ENCODE measurements at places on chromosomes 2 and 18.

DNA sequence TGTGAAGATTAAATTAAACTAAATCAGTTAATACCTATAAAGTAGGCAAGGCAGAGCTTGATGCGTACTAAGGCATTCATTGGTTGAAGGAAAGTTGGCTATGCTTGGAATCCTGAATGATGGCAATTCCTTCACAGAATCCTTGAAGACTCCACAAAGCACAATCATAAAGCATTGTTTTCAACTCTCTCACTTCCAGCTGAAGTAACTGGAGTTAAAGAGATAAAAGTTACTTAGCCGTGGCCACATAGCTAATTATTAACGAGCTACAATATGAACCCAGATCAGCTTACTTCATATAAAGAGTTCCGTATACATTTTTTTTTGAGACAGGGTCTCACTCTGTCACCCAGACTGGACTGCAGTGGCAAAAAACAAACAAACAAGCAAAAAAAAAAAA lies 483.9 kb upstream of the DDX18 start:
- DNase-seq: no peak

- DNase-seq: no peak
Measured at GRCh38 chr2:214591366-214591765, 180.5 kb downstream of the VWC2L start.

GRCh38 chr2:229993236-229993635 lies 70.9 kb downstream of the FBXO36 start:
- DNase-seq: no peak

DNA sequence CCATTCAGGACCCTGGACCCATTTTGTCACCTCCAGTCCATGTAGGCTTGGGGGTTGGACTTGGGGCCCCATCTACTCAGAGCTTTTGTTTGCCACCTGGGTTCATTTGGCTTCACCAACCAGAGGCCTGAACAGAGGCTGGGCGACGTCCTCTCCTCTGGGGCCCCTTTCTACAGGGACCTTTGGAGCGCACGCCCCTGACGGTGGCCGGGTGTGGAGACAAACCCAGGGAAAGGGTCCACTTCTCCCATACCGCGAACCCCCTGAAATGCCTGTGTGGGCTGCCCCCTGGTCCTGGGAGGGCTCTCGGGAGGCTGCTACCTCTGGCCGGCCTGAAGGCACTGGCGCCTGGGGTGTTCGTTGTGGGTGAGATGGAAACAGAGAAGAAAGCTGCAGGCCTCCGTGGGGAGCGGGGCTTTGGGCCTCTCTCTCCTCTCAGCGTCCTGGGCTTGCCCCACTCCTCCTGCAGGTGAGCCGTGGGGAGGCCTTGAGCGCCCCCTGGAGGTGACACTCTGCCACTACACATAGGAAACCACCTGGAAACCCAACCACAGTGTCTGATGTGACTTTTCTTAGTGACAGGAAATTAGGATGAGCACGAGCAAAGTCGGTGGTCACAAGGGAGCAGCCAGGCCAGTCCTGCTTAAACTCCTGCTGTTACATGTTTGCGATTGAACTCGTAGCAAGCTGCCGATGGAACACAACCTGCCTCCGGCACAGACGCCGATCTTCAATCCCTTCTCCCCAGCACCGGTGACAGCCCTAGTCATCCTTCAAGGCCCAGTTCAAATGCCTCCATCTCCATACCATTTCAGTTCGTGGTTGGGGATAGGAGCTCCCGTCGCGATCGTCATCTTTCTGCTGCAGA lies 12.0 kb upstream of the NTSR2 start:
- no peak for DNase-seq

DNA sequence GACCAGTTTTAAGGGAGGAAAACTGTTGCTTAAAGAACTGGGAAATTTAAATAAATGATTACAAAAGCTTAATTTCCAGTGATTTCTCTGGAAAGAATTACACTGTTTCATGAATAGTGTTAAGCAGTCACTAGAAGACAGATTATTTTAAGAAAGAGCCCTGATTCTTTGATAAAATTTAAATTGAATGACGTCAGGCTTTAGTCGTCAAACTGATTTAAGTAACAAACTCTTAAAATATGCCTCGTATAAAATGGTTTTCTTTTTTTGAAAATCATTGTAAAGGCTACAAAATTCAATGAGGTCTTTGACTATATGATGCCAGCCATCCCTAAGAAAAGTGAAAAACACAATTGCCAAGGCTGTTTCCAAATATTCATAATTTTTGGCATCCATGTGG lies 465.0 kb downstream of the NR4A2 start:
- DNase-seq: no peak

- no peak for DNase-seq
Measured at GRCh38 chr2:218431878-218432277, 13.0 kb downstream of the VIL1 start.

DNA sequence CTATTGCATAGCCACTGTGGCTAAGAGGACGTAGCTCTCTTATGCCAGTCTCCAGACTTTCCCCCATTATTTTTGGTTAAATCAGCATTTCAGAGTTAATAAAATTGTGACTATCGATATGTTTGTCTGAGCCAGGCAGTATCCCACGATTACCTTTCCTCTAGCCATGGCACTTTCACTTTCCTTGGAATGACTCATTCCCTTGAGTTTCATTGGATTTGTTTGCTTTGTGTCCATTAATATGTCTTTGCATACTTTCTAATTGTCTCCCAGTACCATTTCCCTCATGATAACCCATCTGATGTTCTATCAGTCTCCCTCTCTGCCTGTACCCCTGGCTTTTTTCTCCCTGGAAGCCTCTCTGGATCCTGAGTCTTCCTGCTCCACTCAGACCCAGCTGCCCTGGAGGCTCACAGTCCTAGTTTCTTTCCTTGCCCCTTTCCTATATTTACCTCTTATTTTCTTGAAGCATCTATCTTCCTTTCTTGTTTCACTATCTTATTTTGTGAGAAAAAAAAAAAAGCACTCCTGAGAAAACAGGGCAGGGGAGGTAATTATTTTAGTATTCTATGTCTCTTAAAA lies 126.1 kb downstream of the MTX2 start:
- no peak for DNase-seq

GRCh38 chr2:85545780-85546240 lies 6.8 kb downstream of the MAT2A start:
- DNase-seq: no peak

DNA sequence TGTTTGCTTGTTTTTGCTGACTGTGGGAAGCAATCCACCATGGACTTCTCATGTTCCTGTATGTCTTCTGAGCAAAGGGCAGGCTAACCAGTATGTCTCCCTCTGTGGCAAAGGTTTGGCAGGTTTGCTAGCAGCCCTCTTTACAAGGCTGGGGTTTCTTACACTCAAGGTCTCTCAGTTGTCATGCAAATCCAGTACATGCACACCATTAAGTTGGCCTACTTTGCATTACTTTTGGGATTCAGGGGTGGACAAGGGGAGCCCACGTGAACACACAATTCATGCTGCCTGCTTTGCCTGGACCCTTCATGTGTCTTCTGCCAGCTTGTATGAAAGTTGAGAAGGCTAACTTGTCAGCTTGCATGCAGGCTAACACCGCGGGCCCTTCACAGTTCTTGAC lies 134.9 kb downstream of the LRRTM4 start:
- DNase-seq: no peak

DNA sequence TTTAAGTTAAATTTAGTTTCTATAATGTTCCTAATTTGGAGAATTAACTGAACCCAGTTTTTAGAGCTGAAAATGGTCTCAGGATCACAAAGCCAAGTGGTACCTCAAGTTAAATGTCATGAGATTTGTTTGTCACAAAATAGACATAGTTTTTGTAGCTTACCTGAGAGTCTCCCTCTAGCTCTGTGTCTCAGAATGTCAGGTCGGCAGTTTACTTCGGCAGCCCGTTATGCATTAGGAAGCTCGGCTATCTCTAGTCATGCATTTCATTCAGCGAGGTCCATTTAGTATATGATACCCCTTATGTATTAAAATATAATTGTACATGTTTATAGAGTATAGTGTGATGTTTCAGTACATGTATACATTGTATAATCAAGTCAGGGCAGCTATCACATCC lies 155.6 kb downstream of the EML6 start:
- DNase-seq: no peak

DNA sequence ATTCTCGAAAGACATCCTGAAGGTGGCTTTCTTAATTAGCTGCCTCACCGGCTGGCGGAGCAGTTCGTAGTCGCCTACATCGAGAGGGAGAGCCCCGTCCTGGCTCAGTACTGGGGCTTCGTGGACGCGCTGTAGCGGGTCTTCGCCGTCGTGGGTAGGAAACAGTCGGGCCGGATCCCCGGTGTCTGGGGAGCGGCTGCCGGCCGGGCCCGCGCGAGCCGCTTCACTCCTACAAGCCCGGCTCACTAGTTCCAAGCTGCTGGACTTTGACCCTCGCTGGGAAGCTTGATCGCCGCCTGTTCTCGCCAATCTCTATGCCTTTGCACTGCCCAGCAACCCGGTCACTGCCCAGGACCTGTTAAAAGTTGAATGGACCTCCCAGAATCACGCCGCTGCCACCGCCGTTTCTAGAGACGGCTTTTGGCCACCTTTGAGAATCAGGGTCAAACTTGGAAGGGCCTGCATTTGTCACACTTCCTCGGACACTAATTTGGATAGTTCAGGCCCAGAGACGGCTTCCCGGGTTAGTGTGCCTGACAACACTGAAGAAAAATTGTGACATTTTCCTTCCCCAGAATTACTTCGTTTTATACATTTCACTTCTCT lies 41.4 kb upstream of the AKAIN1 start:
- no peak for DNase-seq

GRCh38 chr2:100972452-100972851 lies 29.6 kb upstream of the RPL31 start:
- DNase-seq: no peak

DNA sequence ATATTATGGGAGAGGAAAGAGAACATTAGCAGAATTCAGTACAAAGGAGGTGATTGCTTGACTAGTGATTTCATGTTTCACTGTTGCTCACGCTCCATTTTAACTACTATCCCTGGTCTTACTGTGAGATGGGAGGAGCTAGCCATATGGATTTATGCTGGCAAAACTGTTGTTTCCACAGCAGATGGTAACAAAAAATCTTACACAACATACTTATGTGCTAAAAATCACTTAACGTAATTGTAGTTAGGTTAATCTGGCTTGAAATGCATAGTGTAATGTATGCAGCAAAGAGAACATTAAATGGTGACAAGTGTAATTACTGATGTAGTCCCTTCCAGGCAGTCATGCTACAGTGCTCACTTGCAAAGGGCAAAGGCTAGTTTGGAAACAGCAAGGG lies 155.6 kb upstream of the LYPD1 start:
- DNase-seq: no peak

DNA sequence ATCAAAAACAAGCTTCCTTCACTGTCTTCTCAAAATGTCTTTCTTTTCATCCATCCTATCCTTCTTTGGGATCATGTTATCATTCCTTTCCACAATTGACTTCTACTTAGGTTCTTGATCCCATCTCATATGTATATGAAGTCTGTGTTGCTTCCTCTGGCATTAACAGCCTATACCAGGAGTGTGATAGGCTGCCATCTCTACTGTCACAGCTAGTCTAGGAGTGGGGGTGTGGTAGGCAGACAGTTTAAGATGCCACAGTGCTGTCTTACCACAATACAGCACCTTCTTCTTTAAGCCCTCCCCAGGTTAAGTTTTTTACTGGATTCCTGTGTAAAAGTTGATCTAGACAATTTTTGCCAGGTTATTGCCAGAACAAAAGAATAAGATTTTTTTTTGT lies 3.7 kb upstream of the HTR2B start:
- DNase-seq: no peak

DNA sequence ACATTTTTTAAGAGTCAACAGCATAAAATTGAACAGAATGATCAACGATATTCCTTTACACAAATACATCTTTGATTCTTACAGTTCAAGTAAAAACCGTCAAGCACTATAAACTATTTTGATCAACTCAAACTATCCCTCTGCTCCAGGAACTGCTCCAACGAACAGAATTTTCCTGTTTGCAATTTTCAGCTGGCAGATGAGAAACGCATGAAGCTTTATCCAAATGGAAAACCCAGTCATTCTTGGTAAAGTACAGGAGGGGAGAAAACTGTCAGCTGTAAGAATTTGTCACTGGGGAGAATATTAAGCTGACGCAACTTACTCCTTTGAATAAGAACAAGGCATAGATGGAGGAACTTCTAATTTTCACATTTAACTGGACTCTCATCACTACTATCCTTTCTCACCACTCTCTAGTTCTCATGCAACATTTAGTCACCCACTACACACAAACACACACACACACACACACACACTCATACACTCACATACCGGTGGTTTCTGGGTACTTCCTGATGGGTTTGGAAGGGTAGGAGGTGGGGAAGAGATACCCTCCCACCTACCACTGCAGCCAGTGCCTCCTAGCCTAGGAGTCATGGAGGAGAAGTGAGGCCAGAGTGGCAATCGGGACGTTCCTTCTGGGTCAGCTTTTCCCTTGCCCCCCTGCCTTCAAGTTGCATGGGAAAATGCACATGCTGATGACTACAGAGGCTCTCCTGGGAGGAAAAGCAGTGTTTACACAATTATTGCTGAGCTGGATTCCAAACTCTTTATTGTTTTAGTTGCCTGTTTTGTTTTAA lies 54.0 kb upstream of the SPATS2L start:
- DNase-seq: no peak

GRCh38 chr18:70931942-70932814 lies 643.3 kb downstream of the SOCS6 start:
- no peak for DNase-seq

- no peak for DNase-seq
Measured at GRCh38 chr2:157769856-157770255, 106.3 kb downstream of the ACVR1 start.

- peak; percentile 70 for DNase-seq
Measured at GRCh38 chr2:111897924-111898702, at the start of gene MERTK. MERTK (plus strand) TSS chr2:111898607; CDS start chr2:111898736, 129 bp downstream.

- DNase-seq: no peak
Measured at GRCh38 chr2:236546561-236547002, 23.0 kb upstream of the ACKR3 start.

DNA sequence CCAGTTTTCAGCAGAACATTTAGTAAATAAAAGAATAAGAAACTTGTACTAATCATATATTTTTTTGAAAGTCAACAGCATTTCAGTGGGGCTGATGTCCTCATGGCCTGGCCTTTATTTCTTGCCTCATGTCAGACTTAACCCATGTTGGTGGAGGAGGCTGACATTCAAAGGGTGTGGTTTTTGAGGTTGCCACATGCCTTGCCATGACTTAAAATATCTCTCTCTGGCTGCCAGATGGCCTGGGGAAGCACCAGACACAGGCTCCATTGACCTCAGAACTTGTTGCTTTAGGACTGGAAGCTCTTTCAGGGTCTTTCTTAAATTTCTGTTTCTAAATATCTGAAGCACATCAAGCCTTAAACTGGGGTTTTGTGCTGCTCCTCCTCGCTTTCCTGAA lies 32.5 kb upstream of the CD28 start:
- DNase-seq: no peak

GRCh38 chr2:124281541-124281940 lies 256.5 kb downstream of the CNTNAP5 start:
- no peak for DNase-seq

- DNase-seq: no peak
Measured at GRCh38 chr2:75560768-75561565, at the start of gene EVA1A. EVA1A (minus strand) TSS chr2:75560939; CDS start chr2:75518140, 42,799 bp downstream.

- no peak for DNase-seq
Measured at GRCh38 chr2:151153601-151154000, 108.1 kb downstream of the RBM43 start.

Measured in C1 segment of cervical spinal cord (tissue), 14 donors.